Mesothelial cell of epicardium (in vitro differentiated cells): ENCODE measurements at places on chromosomes 6 and 20.

- no peaks in the 10 kb centered on the region for H3K27me3 ChIP-seq
- H3K4me3 ChIP-seq, result no peak overlapping the region
- peaks cover 8% of the 10 kb centered on the region for H3K36me3 ChIP-seq
- no peak for DNase-seq
Observed at GRCh38 chr6:2958331-2958711, 13.0 kb downstream of the SERPINB6 start.

DNA sequence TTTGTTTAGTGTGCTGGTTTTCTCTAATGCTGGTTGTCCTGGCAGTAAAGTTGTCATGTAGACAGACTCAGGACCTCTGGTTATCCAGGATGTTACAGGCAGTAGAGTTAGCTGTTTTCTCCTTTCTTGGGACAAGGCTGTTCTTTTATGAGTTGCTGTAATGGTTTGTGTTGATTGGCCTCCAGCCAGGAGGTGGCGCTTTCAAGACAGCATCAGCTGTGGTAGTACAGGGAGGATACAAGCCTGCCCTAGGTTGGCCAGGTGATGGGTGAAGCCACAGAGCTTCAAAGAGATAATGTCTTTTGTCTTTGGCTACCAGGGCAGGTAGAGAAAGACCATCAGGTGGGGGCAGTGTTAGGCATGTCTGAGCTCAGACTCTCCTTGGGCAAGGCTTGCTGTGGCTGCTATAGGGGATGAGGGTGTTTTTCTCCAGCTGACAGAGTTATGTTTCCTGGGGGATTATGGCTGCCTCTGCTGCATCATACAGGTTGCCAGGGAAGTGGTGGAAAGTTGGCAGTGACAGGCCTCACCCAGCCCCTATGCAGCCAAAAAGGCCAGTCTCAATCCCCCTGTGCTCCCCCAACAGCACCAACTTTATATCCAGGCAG lies 127.2 kb upstream of the TAB2 start:
- no peaks in the 10 kb centered on the region for H3K4me1 ChIP-seq
- H3K27me3 ChIP-seq, result no peaks in the 10 kb centered on the region
- H3K4me3 ChIP-seq, result no peak overlapping the region
- H3K36me3 ChIP-seq, result no peaks in the 10 kb centered on the region
- no peak for DNase-seq
- H3K27ac ChIP-seq, result no peak overlapping the region

- H3K36me3 ChIP-seq, result peaks cover 19% of the 10 kb centered on the region
- no peak for DNase-seq
- H3K4me3 ChIP-seq, result peak overlapping the region; percentile 94
- peak overlapping the region; percentile 99 for H3K27ac ChIP-seq
- peaks cover 16% of the 10 kb centered on the region for H3K27me3 ChIP-seq
- peaks cover 39% of the 10 kb centered on the region for H3K4me1 ChIP-seq
Observed at GRCh38 chr6:30066082-30066481, 916 bp upstream of the PPP1R11 start.

DNA sequence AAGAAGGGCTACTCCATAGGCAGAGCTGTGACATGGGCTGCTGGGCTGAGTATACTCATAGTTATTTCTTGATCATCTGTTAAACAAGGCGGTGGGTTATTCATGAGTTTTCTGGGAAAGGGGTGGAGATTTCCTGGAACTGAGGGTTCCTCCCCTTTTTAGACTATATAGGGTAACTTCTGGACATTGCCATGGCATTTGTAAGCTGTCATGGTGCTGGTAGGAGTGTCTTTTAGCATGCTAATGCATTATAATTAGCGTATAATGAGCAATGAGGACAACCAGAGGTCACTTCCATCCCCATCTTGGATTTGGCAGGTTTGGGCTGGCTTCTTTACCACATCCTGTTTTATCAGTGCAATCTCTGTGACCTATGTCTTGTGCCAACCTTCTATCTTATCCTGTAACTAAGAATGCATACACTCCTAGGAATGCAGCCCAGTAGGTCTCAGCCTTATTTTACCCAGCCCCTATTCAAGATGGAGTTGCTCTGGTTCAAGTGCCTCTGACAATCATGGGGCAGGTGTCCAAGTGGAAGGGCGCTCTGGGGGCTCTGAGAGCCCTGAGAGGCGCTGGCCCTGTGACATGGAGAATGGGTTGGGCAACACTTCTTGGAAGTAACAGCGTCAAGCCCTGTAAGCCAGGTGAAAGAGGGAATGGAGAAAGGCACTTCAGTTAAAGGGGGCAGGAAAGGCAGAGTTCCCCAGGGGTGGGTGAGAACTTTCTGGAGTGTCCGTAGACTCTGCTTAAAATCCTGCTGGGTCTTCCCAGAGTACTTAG lies 354.2 kb upstream of the SULF2 start:
- no peak overlapping the region for H3K4me3 ChIP-seq
- H3K4me1 ChIP-seq, result peaks cover 8% of the 10 kb centered on the region
- H3K36me3 ChIP-seq, result peaks cover 4% of the 10 kb centered on the region
- no peak for DNase-seq
- H3K27me3 ChIP-seq, result peaks cover 7% of the 10 kb centered on the region

- H3K27ac ChIP-seq, result peak overlapping the region; percentile 10
- no peak overlapping the region for H3K4me3 ChIP-seq
- no peaks in the 10 kb centered on the region for H3K36me3 ChIP-seq
- DNase-seq, result no peak
- H3K4me1 ChIP-seq, result peaks cover 6% of the 10 kb centered on the region
Observed at GRCh38 chr6:139679516-139680179, 305.2 kb upstream of the CITED2 start.

- H3K36me3 ChIP-seq, result no peaks in the 10 kb centered on the region
- DNase-seq, result no peak
- H3K4me3 ChIP-seq, result no peak overlapping the region
- no peak overlapping the region for H3K27ac ChIP-seq
- H3K27me3 ChIP-seq, result peaks cover 36% of the 10 kb centered on the region
Observed at GRCh38 chr20:22474224-22474623, 110.1 kb downstream of the FOXA2 start.

- H3K27ac ChIP-seq, result peak overlapping the region; percentile 82
- H3K4me1 ChIP-seq, result peaks cover 24% of the 10 kb centered on the region
- H3K27me3 ChIP-seq, result no peaks in the 10 kb centered on the region
- no peak overlapping the region for H3K4me3 ChIP-seq
Observed at GRCh38 chr6:105024803-105025202, 67.9 kb downstream of the LIN28B start.

DNA sequence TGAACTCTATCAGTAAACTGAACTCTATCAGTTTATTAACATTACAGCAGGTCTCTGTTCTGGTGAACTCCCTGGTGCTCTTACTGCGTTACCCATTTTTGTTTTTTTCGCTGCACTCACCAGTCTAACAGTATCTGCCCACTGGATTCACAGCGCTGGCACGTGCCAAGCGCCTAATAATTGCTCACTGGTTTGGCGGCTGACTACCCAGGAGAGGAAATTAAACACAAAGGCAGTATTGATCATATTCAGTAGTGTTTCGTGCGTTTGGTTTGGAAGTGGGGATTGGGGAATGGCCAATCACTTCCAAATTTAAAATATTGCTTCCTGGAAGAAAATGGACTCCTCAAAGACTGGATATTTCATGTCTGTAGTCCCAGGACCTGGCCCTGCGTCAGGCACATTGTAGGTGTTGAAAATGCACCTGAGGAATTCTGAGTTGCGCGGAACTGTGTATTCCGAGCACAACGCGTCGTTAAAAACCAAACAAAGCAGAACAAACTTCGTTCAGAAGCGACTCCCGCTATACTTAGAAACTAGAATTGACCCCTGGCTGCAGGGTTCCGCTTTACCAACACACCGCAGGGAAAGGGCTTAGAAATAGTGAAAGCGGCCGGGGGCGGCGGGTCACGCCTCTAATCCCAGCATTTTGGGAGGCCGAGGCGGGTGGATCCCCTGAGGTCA lies 1.1 kb upstream of the RPS12 start:
- peak overlapping the region; percentile 97 for H3K27ac ChIP-seq
- peaks cover 19% of the 10 kb centered on the region for H3K36me3 ChIP-seq
- H3K27me3 ChIP-seq, result peaks cover 2% of the 10 kb centered on the region
- peaks cover 38% of the 10 kb centered on the region for H3K4me1 ChIP-seq
- peak overlapping the region; percentile 97 for H3K4me3 ChIP-seq

DNA sequence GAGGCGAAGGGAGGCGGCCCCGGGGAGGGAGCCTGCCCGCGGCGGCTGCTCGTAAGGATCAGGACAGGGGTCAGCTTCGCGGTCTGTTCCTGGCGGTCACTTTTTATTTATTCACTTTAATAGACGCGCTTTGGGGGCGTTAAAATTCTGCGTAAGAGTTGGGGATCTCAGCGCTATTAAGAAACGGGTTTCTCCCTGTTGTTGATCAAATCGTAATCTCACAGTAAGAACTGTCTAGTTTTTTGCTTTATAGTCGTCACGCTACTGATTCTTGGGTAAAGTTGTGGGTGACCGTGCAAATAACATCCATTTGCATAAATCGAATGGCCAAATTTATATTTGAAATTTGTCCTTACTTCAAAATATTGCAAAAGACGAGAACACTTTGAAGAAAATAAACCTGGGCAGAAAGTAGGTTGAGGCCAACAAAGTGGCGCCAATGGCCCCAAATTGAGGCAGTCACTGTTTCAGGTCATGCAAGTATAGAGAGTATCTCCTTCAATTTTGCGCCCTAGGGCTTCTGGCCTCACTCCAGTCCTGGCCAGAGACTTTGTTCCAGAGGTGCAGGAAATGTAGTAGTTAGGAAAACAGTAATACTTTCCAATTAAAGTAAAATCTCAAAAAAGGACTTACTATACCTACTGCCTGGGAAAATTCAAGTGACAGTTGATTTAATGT lies 963 bp upstream of the RMND1 start:
- H3K36me3 ChIP-seq, result peaks cover 5% of the 10 kb centered on the region
- no peaks in the 10 kb centered on the region for H3K27me3 ChIP-seq
- DNase-seq, result no peak
- peaks cover 20% of the 10 kb centered on the region for H3K4me1 ChIP-seq

- H3K36me3 ChIP-seq, result peaks cover 10% of the 10 kb centered on the region
- H3K27me3 ChIP-seq, result no peaks in the 10 kb centered on the region
- H3K27ac ChIP-seq, result peak overlapping the region; percentile 72
Observed at GRCh38 chr6:154986787-154987235, 8.3 kb upstream of the TIAM2 start.

GRCh38 chr20:12012241-12013222 lies 94.8 kb downstream of the BTBD3 start:
- peaks cover 7% of the 10 kb centered on the region for H3K4me1 ChIP-seq
- H3K36me3 ChIP-seq, result no peaks in the 10 kb centered on the region
- H3K27me3 ChIP-seq, result no peaks in the 10 kb centered on the region
- H3K27ac ChIP-seq, result no peak overlapping the region
- no peak for DNase-seq

DNA sequence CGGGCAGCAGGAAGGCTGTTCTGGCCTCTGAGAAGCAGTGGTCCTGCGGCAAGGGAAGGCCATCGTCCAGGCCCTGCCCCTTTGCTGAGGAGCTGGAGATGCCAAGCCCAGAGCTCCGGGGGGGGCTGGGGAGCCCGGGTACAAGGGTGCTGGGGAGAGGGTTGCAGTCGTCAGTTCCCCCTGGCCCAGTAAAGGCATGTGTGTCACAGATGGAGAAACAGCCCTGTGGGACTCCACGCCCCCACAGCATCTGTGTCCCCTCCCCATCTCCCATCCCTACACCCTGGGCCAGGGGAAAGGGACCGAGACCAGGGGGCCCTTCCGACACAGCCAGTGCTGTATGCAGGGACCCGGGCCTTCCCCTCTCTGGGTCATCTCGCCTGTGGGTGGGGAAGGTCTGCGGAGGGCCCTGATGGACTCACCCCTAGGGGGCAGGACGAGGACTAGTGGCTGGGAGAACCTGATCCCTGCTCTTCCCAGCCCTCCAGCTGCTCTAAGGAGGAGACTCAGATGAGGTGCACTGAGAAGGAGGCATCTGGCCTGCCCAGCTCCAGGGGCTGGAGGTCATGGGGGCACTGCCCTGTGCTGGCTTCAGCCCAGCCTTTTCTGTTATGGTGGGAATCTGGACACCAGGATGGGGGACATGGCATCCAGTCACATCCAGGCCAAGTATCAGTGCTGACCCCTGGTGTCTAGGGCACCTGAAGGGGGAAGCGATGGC lies 609 bp downstream of the MYL9 start:
- peak overlapping the region; percentile 77 for H3K4me3 ChIP-seq
- peaks cover 7% of the 10 kb centered on the region for H3K36me3 ChIP-seq
- no peaks in the 10 kb centered on the region for H3K27me3 ChIP-seq
- peaks cover 39% of the 10 kb centered on the region for H3K4me1 ChIP-seq
- peak overlapping the region; percentile 83 for H3K27ac ChIP-seq

GRCh38 chr6:131954059-131954774 lies 3.0 kb upstream of the CCN2 start:
- peak overlapping the region; percentile 95 for H3K27ac ChIP-seq
- H3K36me3 ChIP-seq, result peaks cover 5% of the 10 kb centered on the region
- H3K4me1 ChIP-seq, result peaks cover 56% of the 10 kb centered on the region
- peak overlapping the region; percentile 6 for H3K4me3 ChIP-seq

- peaks cover 20% of the 10 kb centered on the region for H3K27me3 ChIP-seq
- H3K4me1 ChIP-seq, result peaks cover 2% of the 10 kb centered on the region
- no peak overlapping the region for H3K27ac ChIP-seq
Observed at GRCh38 chr6:142681099-142681498, 263.9 kb downstream of the HIVEP2 start.

DNA sequence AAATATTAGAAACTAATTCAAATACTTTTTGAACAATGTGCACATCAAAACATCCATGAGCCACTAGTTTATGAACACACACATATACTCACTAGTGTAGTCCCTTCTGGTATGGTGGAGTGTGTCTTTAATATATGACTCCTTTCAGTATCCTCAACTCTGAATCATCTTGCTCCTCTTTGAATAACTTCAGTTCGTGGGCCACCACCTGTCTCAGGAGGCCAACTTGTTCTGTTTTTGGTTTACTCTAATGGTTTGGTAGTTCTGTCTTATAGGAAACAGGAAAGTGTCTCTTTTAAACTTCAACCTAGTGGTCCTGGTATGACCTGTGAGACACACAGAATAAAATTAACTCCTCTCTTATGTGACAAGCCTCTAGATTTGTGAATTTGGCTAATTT lies 55.6 kb downstream of the ZNF292 start:
- H3K27ac ChIP-seq, result no peak overlapping the region
- H3K4me3 ChIP-seq, result no peak overlapping the region
- H3K27me3 ChIP-seq, result no peaks in the 10 kb centered on the region
- DNase-seq, result no peak
- peaks cover 30% of the 10 kb centered on the region for H3K4me1 ChIP-seq

GRCh38 chr6:143745166-143746133 lies 67.7 kb downstream of the PHACTR2 start:
- peak overlapping the region; percentile 62 for H3K4me3 ChIP-seq
- H3K4me1 ChIP-seq, result peaks cover 72% of the 10 kb centered on the region
- DNase-seq, result no peak
- H3K36me3 ChIP-seq, result no peaks in the 10 kb centered on the region
- H3K27me3 ChIP-seq, result no peaks in the 10 kb centered on the region
